ENCODE measurements at places on chromosomes 1 and 21. TPM values are rescaled to one million over a fixed set of nuclear protein-coding genes. Genes with fewer than 3 reads are reported as not detected.

GRCh38 chr21:26389971-26390641, 183.0 kb downstream of the CYYR1 start:
- no peak for DNase-seq

The IFI44L gene
- 0.44 TPM for total RNA-seq

DNA sequence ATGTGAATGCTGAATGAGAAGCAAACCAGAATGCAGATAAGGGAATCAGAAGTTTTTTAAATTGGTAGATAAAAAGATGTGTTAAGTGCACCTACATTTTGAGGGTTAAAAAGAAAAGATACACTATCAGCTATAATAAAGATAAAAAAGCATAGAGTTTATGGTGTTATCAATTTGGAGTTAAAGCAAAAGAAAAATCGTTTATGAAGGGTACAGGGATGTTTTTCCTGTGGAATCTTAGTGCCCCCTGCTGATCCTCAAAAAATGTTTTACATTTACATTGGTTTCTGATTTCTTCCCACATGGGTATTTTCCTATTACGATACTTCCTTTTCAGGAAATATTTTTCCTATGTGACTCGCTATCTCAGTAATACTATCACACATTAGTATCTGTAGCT, 293.5 kb downstream of the MRPL39 start:
- DNase-seq: no peak

The HHAT gene
- 0.65 TPM for total RNA-seq

DNA sequence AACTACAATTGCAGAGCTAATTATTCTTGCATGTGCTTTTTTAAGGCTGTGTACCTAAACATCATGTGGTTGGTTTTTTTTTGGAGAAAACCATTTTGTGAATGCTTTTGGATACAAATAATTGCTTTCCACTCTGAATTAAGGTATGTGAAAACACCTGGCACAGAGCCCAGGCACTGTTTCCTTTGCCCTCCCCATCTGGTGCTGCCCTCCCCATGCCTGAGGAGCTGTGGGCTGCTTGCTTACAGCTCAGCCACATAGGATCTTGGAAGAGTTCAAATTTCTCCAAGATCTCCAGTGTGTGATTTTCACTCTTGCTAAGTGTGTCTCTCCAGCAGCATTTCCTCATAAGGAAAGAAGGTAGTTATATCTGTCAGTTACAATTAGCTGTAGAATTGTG, 27.8 kb downstream of the DNM3 start:
- DNase-seq: peak; percentile 37

The CYP4B1 gene
- not detected for total RNA-seq

DNA sequence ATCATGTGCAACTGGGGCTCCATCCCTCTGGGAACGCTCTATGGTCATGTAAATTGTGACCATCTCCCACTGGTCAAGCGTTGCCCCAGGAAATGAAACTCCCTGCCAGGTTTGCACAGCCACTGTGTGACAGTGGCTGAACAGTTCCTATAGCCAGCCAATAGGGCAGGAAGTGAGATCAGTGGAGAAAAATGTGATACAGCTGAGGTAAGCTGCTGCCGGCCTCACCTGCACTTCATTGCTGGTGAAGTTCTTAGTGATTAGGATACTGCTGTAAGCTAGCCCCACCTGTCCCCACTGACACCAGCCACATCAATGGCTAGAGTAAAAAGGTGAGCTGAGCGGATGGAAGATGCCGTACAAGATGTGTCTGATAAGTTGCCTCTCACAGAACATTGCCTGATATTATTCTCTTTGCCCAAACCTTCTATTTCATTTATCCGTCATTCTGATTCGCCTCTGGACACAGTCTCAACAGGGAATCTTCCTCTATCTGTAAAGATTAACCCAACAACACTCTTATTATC, 38.4 kb upstream of the CDC42BPA start:
- peak; percentile 29 for DNase-seq

The LRRC8C gene
- total RNA-seq: 13.9 TPM

The TNFRSF4 gene
- 1.5 TPM for total RNA-seq

- DNase-seq: no peak
Measured at GRCh38 chr1:166980383-166980782, 5.0 kb upstream of the ILDR2 start.

GRCh38 chr1:87044840-87045239, 130.4 kb downstream of the HS2ST1 start:
- DNase-seq: no peak

- DNase-seq: peak; percentile 26
Measured at GRCh38 chr1:221782477-221782876, 40.6 kb upstream of the DUSP10 start.

The MORC3 gene
- total RNA-seq: 22.4 TPM

The PSRC1 gene
- total RNA-seq: 2.8 TPM

The PLPPR4 gene
- not detected for total RNA-seq

GRCh38 chr1:212667223-212668139, 32.2 kb downstream of the BATF3 start:
- peak; percentile 98 for DNase-seq

DNA sequence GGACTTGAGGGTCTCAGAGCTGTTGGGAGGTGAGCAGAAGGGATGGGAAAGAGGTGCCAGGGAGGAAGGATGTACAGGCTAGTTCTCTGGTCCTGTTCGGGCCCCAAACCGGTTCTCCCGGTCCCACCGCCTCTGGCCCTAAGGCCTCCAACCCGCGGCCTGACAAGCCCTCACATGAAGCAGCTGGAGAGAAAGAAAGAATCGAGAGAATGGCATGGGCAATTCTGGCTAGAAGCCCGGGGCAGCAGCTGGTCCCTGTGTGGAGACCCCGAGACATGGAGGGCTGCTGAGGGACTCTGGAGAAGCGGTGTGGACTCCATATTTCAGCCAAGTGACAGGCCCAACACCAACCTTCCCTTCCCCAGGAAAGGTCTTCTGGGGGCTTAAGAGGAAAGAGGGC, 730 bp downstream of the CDC42SE1 start:
- peak; percentile 22 for DNase-seq

The ZMYND12 gene
- 0.60 TPM for total RNA-seq

The ZNF648 gene
- total RNA-seq: not detected

The OR2G6 gene
- not detected for total RNA-seq

The CGN gene
- under 0.01 TPM for total RNA-seq

GRCh38 chr1:182833271-182833670, 5.9 kb upstream of the DHX9 start:
- peak; percentile 60 for DNase-seq

The SCP2 gene
- total RNA-seq: 102 TPM

DNA sequence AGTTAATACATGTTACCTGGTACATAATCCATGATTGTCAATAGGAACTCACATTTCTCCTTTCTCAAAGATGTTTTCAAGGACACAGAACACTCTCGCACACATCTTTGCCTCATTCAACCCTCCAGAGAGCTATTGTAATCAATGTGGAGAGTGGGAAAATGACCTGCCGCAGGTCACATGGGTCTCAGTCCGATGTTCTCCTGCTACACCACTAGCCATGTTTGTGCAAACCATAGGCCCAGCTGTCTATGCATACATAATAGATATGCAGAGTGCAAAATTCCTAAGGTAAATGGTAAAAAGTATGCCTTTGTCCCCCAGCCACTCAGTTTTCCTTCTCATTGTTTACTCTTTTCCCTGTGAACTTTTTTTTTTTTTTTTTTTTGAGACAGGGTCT, 89.2 kb downstream of the ADSS2 start:
- no peak for DNase-seq

The SPRR2G gene
- total RNA-seq: not detected

DNA sequence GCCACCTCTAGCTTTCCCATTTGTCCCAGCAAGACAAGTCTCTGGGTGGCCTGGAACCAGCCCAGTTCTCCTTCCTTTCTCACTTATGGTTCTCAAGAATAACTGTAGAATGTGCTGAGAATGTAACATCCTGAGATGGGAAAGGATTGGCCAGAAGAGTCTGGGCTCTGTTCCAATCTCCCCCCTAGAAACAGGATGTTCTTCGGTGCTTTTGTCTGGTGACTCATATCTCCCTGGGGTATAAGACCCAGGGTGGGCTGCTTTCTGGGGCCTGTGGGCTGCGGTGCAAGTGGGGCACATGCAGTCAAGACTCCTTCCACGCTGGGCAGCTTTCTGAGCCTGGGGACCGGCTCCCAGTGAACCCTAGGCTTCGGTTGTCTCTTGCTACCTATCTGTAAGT, 251.2 kb upstream of the POU3F1 start:
- DNase-seq: no peak

The MAN1C1 gene
- 0.79 TPM for total RNA-seq
